Femur (tissue), 1 donor: ENCODE measurements at places on chromosomes 5 and 9.
A peak's percentile ranks its signal among the peaks of the same experiment; 100 is the strongest.

DNA sequence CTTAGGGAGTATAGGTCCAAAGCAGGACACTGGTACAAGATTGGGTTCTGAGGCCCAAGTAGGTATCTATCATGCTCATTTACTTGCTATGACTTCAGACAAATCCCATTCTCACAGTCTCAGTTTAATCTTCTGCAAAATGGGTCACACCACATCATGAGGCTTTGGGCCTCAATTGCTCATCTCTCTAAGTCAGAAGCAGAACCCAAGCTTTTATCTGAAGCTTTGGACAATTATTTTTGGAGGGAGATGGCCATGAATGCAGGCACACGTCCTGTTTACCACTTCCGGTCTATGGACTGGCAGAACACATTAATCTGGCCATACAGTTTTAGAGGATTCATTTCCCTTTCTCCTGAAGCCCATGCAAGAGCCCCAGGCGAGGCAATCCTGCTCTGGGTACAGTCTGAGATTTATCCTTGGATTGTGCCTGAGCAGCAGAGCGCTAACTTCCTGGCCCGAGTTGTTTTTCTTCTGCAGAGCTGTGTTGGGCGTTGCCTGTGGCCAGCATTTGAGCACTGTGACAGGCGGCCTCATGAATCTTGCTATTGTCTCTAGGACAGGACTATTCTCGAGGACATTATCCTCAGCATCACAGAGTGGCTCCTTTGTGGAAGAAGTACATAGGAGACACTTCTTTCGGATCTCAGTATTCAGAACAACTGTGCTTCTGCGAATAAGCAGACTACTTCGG, 16.1 kb downstream of the SLC22A4 start:
- no peak for DNase-seq

GRCh38 chr9:120934281-120934680, 7.7 kb upstream of the TRAF1 start:
- DNase-seq = no peak

GRCh38 chr5:36374266-36374862, 72.7 kb upstream of the RANBP3L start:
- peak; percentile 66 for DNase-seq

DNA sequence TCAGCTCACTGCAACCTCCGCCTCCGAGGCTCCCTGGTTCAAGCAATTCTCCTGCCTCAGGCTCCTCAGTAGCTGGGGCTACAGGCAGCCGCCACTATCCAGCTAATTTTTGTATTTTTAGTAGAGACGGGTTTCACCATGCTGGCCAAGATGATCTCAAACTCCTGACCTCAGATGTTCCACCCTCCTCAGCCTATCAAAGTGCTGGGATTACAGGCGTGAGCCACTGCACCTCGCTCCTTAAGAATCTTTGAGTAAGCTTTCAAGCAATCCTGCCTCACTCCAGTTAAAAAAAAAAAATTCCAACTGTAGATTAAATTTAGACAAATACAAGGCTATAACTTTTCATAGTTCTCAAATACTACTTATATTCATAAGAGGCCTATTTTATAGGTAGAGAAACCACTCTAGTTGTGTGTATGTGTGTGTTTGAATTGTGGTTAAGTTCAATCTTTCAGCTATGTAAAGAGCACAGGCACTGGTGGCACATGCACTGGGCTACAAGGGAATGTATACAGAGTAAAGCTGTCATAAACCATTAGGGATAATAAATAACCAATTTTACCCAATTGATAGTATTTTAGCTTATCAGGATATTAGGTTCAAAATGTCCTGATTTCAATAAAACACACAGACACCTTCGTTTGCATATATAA, 50.6 kb upstream of the RAPGEF6 start:
- no peak for DNase-seq

GRCh38 chr5:180207593-180207992, 1.4 kb downstream of the RASGEF1C start:
- DNase-seq = no peak

- DNase-seq = no peak
These were observed 23.5 kb downstream of the ITGA1 start for GRCh38 chr5:52811067-52811749.

DNA sequence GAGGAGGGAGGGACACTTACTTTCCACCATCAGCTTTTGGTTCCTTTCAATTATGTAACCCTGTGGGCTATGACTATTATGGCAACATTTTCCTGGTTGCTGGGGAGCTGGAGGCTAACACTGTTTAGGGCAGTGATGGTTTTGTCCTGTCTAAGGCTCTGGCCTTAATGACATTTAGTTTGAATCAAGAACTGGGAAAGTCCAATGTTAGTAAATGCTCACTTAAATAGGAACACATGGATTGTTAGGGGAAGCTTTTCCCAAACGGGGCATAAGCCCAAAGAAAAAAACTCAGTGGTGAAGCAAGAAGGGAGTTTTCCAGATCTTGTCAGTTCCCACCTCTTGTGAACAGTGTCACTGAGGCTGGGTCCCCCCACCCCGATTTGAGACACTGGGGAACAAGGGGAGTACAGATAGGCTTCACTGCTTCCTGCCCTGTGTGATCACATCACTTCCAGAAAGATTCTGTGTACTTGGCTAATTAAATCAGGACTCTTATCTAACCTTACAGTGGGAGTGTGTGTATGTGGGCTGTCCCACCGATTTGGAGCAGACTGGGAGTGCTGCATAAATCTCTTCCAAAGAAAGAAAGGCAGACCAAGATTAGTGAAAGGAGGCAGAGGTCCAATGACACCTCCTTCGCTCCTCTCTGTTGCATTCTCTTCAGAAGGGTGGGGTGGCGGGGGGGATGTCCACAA, 206.4 kb downstream of the PTTG1 start:
- DNase-seq = no peak

- DNase-seq = peak; percentile 53
These were observed 424.8 kb upstream of the DMAC1 start for GRCh38 chr9:8224381-8224801.

DNA sequence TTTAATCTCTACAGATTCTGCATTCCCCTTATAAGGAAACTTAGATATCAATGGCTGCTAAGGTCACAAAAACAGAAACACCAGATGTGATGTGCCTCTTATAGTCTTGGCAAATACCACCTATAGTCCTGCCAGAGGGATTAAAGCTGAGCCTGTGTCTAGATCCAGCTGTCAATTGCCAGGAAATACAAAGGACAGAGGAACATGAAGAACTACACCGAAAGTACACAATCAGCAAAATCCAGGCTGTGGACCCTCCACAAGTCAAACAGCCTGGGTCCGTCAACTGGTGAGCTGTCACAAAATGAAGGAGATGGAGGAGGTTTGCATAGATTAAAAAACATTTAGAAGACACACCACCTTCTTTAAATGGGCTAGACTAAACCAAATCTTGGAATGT, 85.4 kb downstream of the KLF4 start:
- DNase-seq = peak; percentile 41
